Mesenchymal stem cell (in vitro differentiated cells and primary cell): ENCODE measurements at places on chromosomes 1 and 21.

- H3K4me3 ChIP-seq: peak overlapping the region; percentile 87
- H3K27me3 ChIP-seq: peaks cover 1% of the 10 kb centered on the region
- H3K4me1 ChIP-seq: peaks cover 34% of the 10 kb centered on the region
- peak; percentile 50 for DNase-seq
- H3K27ac ChIP-seq: peak overlapping the region; percentile 78
These were observed 911 bp downstream of the GNB1 start for GRCh38 chr1:1889847-1890505.

GRCh38 chr1:27049607-27050006 is 37.0 kb upstream of the TENT5B start:
- H3K4me1 ChIP-seq: peaks cover 3% of the 10 kb centered on the region
- H3K27ac ChIP-seq: no peak overlapping the region
- H3K36me3 ChIP-seq: no peaks in the 10 kb centered on the region
- no peak overlapping the region for H3K4me3 ChIP-seq

DNA sequence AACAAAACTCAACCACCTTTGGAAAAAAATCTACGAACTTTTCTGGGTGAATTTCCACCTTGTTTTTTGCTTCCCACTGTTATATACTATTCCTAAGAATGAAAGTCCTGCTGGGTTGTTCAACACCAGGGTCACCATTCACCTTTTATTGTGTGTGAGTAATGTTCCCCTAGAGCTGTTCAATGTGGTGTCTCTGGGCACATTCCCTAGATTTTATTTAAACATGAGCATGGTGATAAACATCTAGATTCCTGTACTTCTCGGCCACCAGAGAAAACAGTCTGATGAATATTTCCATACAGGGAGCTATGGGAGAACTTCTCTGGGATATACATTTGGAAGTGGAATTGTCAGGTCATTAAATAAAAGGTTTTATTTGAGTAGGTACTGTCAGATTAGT is 13.0 kb downstream of the FMN2 start:
- no peak overlapping the region for H3K27ac ChIP-seq
- H3K4me3 ChIP-seq: no peak overlapping the region
- no peaks in the 10 kb centered on the region for H3K27me3 ChIP-seq

DNA sequence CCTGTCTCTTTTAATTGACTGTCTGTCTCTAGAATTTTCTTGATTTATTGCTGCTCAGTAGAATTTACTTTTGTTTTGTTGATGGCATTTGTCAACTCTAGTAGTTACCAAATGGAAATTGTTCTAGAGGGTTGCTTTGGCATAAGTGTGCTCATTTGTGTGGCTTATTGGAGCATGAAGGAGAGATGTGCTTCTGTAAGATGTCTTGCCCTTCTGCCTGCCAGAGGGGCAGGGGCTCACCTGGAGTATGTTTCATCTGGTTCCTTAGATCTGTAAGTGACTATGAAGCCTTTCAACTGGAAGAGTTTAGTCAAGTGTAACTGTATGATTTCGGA is 345.5 kb downstream of the DISC1 start:
- H3K4me1 ChIP-seq: no peaks in the 10 kb centered on the region
- no peak overlapping the region for H3K4me3 ChIP-seq

DNA sequence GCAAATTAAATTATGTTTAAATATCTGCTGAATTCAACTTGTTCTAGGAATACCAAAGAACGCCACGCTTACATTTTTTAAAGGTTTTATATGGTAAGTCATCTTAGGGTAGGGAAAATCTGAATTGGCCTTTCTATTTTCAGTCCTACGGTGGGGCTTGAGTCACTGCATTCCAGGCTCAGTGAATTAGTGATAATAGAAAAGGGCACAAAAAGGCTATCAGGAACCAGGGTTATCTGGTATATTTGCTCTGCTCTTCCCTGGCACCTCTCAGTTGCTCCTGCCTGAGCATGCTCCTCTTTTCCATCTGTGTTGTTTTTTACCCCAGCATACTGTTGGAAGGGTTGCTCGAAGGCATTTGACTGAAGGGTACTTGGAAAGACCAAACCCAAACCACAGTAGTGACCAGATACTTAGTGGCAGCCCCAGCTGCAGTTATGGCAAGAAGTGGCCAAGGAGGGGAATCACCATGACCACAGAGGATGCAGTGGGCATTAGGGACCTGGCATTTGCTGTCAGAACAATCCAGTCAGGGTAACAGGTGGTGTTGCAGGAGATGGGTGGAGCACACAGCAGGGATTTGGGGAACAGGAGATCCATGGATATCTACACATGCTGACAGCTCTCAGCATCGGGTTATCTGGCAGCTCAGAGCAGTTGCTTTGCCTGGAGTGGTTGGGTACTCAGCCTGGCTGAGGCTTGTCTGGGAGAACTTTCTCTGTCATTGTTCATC is 2.3 kb downstream of the OVAAL start:
- H3K27me3 ChIP-seq: no peaks in the 10 kb centered on the region
- DNase-seq: no peak
- no peak overlapping the region for H3K4me3 ChIP-seq
- H3K36me3 ChIP-seq: no peaks in the 10 kb centered on the region
- H3K4me1 ChIP-seq: peaks cover 2% of the 10 kb centered on the region

GRCh38 chr1:208170252-208170651 is 73.9 kb downstream of the PLXNA2 start:
- no peak overlapping the region for H3K4me3 ChIP-seq
- no peak overlapping the region for H3K27ac ChIP-seq
- H3K27me3 ChIP-seq: no peaks in the 10 kb centered on the region
- no peaks in the 10 kb centered on the region for H3K36me3 ChIP-seq

DNA sequence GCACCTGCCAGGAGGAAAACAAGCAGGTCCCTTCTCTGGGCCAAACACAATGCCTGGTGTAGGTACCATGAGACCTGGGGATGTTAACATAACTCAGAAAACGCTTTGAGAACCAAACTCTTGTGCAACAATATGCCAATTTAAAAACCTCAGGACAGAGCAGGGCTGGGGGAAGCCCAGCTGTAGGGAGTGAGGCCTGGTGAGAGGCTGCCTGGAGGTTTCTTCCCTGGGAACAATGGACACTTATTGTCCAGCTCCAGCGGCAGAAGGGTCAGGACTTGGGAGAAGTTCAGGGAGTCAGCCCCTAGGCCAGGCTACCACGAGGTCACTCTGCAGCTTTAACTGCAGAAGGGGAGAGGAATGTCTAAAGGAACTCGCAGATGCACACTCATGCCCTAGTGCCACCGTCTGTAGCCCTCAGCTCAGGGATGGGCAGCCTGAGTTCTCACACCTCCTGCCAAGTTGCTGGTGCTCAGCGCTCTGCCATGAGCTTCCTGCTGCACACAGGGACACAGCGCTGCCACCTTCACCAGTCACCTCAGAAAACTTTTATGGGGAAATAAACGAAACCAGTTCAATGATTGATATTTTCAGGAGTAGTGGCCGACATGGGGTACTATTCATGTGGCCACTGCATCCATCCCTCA is 8.5 kb downstream of the GPR157 start:
- H3K27me3 ChIP-seq: no peaks in the 10 kb centered on the region
- DNase-seq: no peak
- no peaks in the 10 kb centered on the region for H3K36me3 ChIP-seq
- peaks cover 3% of the 10 kb centered on the region for H3K4me1 ChIP-seq

GRCh38 chr21:25658427-25659035 is 19.5 kb downstream of the JAM2 start:
- no peak overlapping the region for H3K27ac ChIP-seq
- no peak overlapping the region for H3K4me3 ChIP-seq
- H3K4me1 ChIP-seq: no peaks in the 10 kb centered on the region
- DNase-seq: no peak
- no peaks in the 10 kb centered on the region for H3K27me3 ChIP-seq
- no peaks in the 10 kb centered on the region for H3K36me3 ChIP-seq

DNA sequence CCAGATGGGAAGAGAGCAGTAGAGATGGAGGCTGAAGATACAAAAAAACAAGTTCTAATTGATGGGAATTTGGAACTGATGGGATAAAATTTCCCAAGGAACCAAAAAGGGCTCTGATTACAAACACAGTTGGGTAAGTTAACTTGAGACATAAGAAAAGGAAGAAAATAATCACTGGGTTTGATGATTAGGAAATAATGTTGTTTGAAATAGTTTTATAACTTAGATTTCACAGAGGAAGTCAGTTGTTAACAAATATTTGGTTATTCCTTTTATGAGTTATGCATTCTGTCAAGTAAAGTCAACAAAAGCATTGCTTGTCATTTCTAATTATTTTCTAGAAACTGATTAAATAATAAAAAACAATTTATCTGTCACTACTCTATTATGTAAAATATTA is 20.4 kb upstream of the SUCO start:
- H3K4me1 ChIP-seq: no peaks in the 10 kb centered on the region
- no peak overlapping the region for H3K27ac ChIP-seq
- H3K36me3 ChIP-seq: no peaks in the 10 kb centered on the region
- DNase-seq: no peak
- H3K27me3 ChIP-seq: no peaks in the 10 kb centered on the region

DNA sequence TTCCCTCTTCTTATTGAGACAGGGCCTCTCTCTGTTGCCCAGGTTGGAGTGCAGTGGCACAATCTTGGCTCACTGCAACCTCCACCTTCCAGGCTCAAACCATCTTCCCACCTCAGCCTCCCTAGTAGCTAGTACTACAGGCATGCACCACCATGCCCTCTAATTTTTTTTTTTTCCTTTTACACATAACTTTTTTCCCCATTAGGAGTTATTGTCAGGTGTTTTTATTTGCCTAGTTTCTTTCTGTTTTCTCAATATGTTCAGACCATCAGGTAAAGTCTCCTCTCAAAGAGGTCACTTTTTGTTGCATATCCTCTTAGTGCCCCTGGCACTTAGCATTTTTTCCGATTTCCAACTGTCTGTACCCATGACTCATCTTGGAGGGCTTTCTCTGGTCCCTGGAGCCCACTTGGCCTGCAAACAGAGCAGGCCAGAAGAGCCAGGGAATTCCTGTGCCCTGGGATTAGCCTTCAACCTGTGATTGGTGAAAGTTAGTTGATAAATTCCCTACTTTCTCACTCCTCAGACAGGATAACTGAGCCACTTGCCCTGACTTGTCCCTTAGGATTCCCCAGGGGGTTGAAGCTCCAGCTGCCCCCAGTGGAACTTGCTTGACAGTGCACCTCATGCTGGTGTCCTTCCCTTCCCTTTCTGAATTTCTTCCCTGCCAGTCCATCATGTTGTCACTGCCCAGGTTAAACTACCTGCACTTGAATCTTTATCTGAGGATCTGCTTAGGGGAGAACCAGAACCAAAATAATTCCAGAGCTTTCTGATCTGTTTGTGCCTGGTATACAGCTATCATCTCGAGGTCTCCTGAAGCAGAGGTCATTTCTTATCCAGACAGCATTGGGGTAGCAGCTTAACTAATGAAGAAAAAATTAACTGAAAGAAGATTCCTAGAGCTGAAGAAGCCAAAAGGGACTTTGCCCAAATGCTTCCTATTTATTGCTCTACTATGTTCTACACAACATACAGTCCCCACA is 2.4 kb downstream of the NTPCR start:
- H3K4me1 ChIP-seq: peaks cover 5% of the 10 kb centered on the region
- H3K27me3 ChIP-seq: no peaks in the 10 kb centered on the region
- H3K4me3 ChIP-seq: no peak overlapping the region
- peak; percentile 66 for DNase-seq

DNA sequence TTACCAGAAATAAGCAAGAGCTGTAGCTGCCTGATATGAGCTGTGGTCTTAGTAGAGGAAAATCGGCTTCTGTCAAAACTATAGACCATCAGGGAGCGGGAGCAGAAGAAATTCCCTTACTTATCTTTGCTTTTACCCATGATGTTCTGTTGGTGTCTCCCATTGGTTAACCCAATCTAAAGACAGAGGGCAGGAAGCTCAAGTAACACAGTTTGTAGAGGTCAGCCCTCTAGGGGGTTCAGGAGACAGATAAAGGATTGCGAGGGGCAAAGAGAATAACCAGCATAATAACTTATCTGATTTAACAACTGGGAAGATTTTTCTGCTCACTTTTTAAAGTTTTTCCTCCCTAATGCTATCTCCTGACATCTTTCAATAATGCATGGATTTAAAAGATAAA is 142.4 kb downstream of the NTMT2 start:
- no peaks in the 10 kb centered on the region for H3K4me1 ChIP-seq
- no peaks in the 10 kb centered on the region for H3K27me3 ChIP-seq
- no peak overlapping the region for H3K27ac ChIP-seq
- H3K4me3 ChIP-seq: no peak overlapping the region
- no peak for DNase-seq
- H3K36me3 ChIP-seq: no peaks in the 10 kb centered on the region

GRCh38 chr1:63593303-63593885 is at the start of gene PGM1:
PGM1 (plus strand) TSS chr1:63593411; CDS start chr1:63593489, 78 bp downstream.
- H3K36me3 ChIP-seq: no peaks in the 10 kb centered on the region
- no peaks in the 10 kb centered on the region for H3K4me1 ChIP-seq
- H3K27ac ChIP-seq: peak within 1 kb of the TSS; percentile 58
- DNase-seq: peak; percentile 76
- H3K4me3 ChIP-seq: peak within 1 kb of the TSS; percentile 79

DNA sequence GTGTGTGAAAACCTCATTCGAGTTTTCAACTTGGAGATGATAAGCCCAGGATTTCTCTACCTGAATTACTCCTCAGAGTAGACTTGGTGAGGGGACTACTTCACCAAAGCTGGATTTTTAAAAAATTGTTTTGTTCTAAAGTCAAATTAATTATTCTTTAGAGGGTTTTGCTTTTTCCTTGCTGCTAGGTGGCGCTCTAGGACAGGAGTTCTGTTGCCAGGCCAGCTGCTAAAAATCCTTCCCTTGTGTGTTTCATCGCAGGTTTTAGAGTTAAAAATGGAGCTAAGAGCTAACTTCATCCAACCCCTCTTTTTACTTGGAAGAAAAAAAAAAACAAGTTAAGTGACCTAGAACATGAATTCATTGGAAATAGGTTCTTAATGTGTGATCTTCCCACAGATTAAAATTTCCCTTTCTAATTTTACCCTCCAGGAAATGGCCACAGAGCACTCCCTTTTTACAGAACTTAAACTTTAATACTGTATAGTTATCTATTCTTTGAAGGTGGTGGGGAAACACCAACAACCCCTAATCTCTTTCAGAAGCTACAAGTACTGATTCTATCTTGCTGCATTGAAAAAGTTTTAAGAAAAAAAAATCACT is 36.7 kb upstream of the FAM163A start:
- H3K36me3 ChIP-seq: no peaks in the 10 kb centered on the region
- no peaks in the 10 kb centered on the region for H3K4me1 ChIP-seq
- H3K27me3 ChIP-seq: peaks cover 13% of the 10 kb centered on the region
- H3K27ac ChIP-seq: no peak overlapping the region
- no peak overlapping the region for H3K4me3 ChIP-seq
- DNase-seq: peak; percentile 60
